ENCODE measurements at places on chromosomes 2 and 18. TPM values are rescaled to one million over a fixed set of nuclear protein-coding genes. Genes with fewer than 3 reads are reported as not detected.

Gene DUSP19
- 9.1 TPM for total RNA-seq

Gene MORN2
- total RNA-seq: 11.2 TPM

Gene B3GNT2
- total RNA-seq: 12.5 TPM

Gene DSG4
- total RNA-seq: not detected

DNA sequence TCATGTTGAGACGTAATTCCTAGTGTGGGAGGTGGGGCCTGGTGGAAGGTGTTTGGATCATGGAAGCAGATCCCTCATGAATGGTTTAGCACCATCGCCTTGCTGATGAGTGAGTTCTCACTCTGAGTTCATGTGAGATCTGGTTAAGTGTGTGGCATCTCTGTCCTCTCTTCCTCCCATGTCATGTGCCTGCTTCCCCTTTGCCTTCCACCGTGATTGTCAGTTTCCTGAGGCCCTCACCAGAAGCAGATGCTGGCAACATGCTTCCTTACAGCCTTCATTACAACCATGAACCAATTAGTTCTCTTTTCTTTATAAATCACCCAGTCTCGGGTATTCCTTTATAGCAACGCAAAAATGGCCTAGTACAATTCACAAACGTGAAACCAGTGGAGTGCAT lies 14.6 kb upstream of the MCM6 start:
- no peak for DNase-seq

DNA sequence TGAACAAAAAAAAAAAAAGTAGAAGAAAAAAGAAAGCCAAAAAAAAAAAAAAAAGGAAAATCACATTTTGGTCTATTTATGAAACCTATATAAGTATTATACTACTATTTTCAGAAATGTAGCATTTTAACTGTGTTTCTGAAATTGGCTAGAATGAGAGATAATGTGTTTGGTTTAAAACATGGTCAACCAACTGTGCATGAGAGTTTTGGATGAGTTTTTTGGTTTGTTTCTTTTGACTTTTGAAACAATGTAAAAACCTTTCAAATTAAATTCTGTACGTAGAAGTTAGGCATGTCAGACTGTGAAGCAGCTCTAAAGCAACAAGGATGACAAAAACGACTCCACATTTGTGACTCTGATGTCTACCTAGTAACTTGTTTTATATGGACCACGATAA lies 34.6 kb downstream of the SPC25 start:
- no peak for DNase-seq

DNA sequence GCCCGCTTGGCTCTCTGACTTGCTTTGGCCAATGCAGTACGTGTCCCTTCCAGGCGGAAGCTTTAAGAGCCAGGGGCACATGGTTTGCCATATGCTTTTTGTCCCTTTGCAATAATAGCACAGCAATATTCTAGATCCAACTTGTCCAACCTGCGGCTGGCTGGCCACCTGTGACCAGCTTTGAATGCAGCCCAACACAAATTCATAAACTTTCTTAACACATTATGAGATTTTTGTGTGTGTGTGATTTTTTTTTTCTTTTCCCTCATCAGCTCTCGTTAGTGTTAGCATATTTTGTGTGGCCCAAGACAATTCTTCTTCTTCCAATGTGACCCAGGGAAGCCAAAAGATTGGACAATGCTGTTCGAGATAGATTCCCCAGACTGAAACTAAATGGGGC lies 119.3 kb upstream of the SIX3 start:
- DNase-seq: no peak

DNA sequence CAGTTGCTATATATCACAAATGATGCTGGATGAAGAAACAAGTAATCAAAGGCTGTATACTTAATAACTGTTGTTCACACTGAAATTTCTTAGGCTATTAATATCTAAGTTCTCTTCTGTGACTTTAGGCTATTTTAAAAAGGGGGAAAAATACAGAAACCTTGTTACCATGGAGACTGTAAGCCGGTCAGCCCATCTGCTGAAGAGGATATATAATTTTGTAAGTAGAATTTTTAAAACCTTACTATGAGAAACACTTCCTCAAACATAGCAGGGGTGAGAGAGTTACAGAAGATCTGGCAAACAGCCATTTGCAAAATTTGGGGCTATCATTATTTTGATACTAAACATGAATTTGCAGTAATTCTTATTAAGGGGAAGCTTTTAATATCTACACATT lies 27.8 kb downstream of the CACNB4 start:
- no peak for DNase-seq

DNA sequence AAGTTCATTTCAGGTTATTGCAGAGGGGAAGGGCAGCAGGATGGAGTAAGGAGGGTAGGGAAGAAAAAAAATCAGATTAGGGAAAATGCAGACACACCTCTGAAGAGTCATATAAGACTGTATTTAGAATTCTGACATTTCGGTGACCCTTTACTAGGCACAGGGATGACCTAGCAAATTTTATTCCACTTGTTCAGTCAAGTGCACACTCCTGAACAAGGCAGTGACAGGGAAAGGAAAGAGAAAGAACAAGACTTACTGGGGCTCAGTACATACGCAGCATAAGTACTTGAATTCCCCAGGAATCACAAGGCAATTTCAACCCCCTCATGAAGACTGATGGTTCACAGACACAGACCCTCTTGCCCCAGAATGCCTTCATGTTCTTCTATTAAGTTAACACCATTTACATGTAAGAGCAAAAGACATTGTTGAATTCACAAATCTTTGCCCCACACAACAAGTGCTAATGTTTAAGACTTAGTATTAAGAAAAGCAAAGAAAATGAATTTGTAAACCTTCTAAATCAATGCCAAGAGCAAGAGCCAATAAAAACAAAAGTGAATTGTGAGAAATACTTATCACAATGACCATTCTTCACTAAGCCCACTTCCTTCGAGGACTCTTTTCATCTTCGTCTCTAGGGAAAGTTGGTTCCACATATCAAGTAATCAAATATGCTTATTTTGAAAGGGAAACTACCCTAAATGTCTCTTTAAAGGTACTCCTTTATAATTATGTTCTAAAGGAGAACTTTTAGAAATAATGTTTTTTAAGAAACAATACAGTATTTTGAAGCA lies 47.0 kb downstream of the COBLL1 start:
- DNase-seq: no peak

DNA sequence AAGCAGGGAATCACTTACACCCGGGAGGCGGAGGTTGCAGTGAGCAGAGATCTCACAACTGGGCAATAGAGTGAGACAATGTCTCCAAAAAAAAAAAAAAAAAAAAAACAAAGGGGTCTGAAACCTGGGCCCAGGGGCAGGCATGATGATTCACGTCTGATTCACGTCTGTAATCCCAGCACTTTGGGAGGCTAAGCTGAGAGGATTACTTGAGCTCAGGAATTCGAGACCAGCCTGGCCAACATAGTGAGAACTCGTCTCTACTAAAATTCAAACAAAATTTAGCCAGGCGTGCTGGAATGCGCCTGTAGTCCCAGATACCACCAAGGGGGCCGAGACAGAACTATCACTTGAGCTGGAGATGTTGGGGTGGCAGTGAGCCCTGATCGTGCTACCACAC lies 30.3 kb downstream of the TEX44 start:
- DNase-seq: no peak

DNA sequence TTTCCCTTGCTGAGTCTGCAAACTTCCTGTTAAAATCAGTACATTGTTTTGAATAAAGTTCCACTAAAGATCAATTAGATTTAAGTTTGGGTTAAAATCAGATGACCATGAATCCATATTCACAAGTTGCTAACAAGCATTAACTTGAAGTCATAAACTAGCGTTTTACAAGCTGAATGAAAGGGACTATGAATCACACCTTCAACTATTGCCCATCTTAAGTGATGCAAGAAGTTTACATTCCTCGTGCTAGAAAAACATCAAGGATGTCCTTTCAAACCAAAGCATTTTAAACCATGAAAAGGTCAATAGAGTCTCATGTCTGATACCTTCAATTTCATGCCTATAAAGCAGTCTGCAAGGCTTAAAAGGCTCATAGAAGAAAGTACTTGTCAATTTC lies 257.2 kb upstream of the SYT4 start:
- DNase-seq: no peak

GRCh38 chr2:218027426-218028188 lies 24.8 kb upstream of the TNS1 start:
- DNase-seq: no peak

DNA sequence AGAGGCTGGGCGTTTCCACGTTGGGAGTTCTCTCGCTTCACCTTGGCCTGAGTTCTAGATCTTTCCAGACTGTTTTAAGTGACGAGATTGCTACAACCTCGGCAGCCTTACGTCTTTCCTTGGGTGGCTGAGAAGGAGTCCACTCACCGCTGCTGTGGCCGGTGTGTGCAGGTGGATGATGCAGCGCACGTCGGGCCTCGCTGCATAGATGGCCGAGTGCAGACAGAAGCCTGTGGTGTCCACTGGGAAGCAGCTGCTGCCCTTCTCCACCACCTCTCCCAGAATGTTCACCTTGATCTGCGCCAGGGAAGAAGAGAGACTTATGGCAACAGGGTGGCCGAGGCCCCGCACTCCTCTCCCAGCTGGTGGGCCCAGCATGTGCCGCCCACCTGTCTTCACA lies 75.7 kb downstream of the ADD2 start:
- DNase-seq: peak; percentile 70
